ENCODE measurements at places on chromosomes 2 and 18.

DNA sequence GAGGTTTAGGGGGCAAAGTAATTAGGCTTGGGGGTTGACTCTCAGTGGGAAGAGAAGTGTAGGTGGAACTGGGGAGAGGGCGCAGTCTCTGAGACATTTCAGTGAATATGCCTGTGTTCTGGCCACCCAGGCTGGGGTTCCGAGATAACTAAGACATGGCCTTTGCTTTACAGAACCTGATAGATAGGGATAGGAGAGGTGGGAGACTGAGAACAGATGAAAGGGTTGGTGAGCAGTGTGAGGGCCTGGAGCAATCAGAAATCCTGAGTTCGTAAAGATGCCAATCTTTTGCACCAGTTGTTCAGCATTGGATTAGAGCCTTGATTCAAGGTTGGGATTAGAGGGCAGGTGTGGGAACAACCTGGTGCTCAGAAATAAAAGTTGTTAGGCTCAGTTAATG lies 15.6 kb downstream of the PARD3B start:
- no peak for DNase-seq

DNA sequence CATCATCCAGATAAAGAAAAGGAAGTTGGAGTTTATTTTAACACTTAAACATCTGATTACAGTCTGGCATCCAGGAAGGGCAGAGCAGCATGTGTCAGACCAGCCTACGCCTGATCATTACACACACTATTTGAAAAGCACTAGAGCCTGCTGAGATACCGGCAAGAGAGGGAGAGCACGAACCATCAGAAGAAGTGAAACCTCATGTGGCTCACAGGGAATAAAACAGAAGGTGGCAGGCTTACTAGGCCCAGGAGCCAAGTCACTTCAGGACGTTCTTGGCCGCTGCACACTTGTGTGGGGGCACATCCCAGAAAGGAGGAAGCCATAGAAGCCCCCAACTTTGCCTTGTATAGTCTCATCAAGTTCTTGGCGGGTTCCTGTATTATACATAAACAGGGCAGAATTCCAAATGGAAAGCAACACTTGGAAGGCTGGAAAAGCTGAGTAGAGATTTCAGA lies 105.5 kb downstream of the UGGT1 start:
- no peak for DNase-seq

GRCh38 chr18:74901362-74902146 lies 303.9 kb downstream of the ZNF407 start:
- DNase-seq: no peak

DNA sequence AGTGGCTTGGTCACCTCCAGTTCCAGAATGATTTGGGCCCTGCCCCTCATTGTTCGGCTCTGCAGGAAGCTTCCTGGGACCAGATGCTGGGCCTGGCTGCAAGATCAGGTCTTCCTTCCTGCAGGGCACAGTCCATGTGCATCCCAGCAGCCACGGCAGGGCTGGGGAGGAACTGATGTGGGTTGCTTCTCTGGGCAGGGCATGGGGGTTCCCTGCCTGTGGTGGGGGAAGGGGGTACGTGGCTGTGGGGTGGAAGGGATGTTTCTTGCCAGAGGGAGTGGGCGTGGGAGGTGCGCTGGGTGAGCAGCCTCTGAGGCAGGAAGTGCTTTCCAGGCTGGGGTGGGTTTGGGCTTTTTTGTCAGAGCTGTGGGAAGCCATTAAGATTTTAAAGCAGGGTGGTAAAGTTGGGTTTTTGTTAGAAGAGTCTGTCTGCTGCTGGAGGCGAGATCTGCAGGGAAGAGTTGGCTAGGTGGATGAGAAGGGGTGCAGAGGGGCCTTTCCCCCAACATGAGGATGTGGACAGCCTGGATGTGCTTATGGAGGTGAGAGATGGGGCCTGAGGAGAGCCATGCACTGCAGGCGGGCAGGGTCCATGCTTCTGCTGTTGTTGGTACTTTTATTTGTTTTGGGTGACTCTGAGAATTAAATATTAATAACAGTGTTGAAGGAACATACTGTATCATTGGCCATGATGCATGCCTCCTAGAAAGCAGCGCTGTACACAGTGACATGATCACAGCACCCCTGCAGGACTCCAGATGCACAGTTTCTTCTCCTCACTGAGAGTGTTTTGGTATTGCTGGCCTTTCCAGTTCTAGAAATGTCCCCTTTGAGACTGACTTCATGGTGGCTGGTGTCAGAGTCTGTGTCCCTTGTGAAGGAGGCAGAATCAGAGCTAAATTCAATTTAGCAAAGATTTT lies 45.3 kb downstream of the DGKD start:
- no peak for DNase-seq

GRCh38 chr2:207183506-207183905 lies 17.8 kb upstream of the KLF7 start:
- DNase-seq: no peak

DNA sequence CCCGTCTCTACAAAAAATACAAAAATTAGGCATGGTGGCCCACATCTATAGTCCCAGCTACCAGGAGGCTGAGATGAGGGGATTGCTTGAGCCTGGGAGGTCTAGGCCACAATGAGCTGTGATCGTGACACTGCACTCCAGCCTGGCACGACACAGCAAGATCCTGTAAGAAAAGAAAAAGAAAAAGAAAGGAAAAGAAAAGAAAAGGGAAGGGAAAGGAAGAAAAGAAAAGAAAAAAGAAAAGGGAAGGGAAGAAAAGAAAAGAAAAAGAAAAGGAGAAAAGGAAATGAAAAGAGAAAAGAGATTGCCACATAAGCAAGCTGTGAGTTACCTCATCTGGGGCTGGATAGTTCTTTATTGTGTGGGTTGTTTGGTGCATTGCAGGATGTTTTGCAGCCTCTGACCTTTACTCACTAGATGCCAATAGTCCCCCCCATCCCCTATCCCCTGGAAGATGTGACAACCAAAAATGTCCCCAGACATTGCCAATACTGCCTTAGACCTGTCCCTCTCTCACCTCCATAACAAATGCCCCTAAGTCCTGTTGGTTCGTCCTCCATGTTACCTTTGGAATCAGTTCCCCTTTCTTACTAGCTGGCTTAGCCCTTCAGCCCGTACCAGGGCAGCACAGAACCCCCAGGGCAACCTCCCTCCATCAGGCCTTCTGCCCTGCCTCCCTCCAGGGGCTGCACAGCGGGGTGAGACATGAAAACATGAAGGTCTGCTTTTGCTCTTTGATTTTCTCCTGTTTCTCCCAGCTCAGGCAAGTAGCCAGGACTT lies 8.9 kb downstream of the ASPRV1 start:
- DNase-seq: no peak

- no peak for DNase-seq
Measured at GRCh38 chr18:13338318-13338717, 119.8 kb downstream of the LDLRAD4 start.

DNA sequence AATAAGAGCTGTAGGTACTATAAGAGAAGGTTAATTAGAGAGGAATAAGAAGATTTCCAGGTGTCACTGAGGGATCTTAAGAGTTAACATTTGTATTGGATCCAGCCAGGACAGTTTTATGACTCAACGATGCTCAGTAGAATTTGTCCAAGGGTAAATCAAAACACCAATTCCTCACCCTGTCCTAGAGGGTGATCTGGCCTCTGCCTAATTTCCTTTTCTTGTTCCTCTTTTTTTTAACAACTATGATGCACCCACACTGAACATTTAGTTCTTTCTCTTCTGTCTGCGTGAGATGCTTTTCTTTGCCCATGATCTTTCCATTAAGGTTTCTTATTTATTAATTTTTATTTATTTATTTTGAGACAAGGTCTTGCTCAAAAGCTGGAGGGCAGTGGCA lies 92.0 kb downstream of the PMS1 start:
- no peak for DNase-seq
